ENCODE measurements at places on chromosomes 12 and 14. TPM values are rescaled to one million over a fixed set of nuclear protein-coding genes. Genes with fewer than 3 reads are reported as not detected.

Gene AKAP3
- total RNA-seq = 1.6 TPM

Gene EML5
- total RNA-seq = 31.1 TPM

Gene MAGOHB
- total RNA-seq = 28.9 TPM

Gene SMIM41
- total RNA-seq = 0.18 TPM

Gene TSHR
- 1.5 TPM for total RNA-seq

Gene BATF
- not detected for total RNA-seq

Gene OAS3
- 5.4 TPM for total RNA-seq

Gene TEX22
- 1.4 TPM for total RNA-seq

Gene TRAFD1
- 36.7 TPM for total RNA-seq

Gene TMCC3
- total RNA-seq = 14.2 TPM

Gene GLT1D1
- 7.0 TPM for total RNA-seq

Gene CAPZA3
- not detected for total RNA-seq

Gene LRP1-AS
- total RNA-seq = not detected

Gene MYF6
- total RNA-seq = 0.64 TPM

Gene PTPRO
- total RNA-seq = 149 TPM

Gene HOXC4
- total RNA-seq = not detected

Gene DICER1
- total RNA-seq = 112 TPM

Gene CYP27B1
- total RNA-seq = 1.2 TPM

Gene PTPN21
- total RNA-seq = 13.2 TPM

Gene MYL6B
- total RNA-seq = 39.5 TPM

Gene A2M
- 61.8 TPM for total RNA-seq

Gene RFX4
- 25.9 TPM for total RNA-seq

Gene ATP5MC2
- total RNA-seq = 69.4 TPM

Gene KCNMB4
- total RNA-seq = 19.7 TPM

Gene WDHD1
- 13.0 TPM for total RNA-seq

Gene ERG28
- total RNA-seq = 8.7 TPM

Gene PRPF39
- total RNA-seq = 67.6 TPM

Gene GPR137C
- 41.9 TPM for total RNA-seq

Gene KCNK10
- total RNA-seq = 23.4 TPM

Gene EPYC
- not detected for total RNA-seq

Gene SLC2A3
- total RNA-seq = 69.8 TPM

Gene KRT6B
- total RNA-seq = not detected

Gene TPPP2
- not detected for total RNA-seq

Gene TMEM120B
- 13.8 TPM for total RNA-seq

Gene ANKRD33
- 0.09 TPM for total RNA-seq

Gene PTPRB
- total RNA-seq = 8.3 TPM

Gene CLEC1B
- not detected for total RNA-seq

Gene SLC17A8
- 8.8 TPM for total RNA-seq

Gene MAP3K9
- total RNA-seq = 27.7 TPM

Gene TESPA1
- not detected for total RNA-seq

Gene LRRK2
- total RNA-seq = 10.7 TPM

Data from cerebellum (tissue), 4 donors.